Activated T-cell treated with anti-CD3 and anti-CD28 coated beads, Interleukin-2, amount 50 U/mL, for 72 hours (primary cell): ENCODE measurements at places on chromosomes 1 and 21. TPM values are rescaled to one million over a fixed set of nuclear protein-coding genes. Genes with fewer than 3 reads are reported as not detected.
A peak's percentile ranks its signal among the peaks of the same experiment; 100 is the strongest.

The TDRD10 gene
- total RNA-seq = not detected

GRCh38 chr1:21337010-21337437 lies 46.8 kb upstream of the ECE1 start:
- no peak for DNase-seq

The LCE2A gene
- total RNA-seq = not detected

The ETV3L gene
- total RNA-seq = not detected

- peak; percentile 59 for DNase-seq
Observed at GRCh38 chr1:12040457-12041051, 21.3 kb downstream of the MIIP start.

DNA sequence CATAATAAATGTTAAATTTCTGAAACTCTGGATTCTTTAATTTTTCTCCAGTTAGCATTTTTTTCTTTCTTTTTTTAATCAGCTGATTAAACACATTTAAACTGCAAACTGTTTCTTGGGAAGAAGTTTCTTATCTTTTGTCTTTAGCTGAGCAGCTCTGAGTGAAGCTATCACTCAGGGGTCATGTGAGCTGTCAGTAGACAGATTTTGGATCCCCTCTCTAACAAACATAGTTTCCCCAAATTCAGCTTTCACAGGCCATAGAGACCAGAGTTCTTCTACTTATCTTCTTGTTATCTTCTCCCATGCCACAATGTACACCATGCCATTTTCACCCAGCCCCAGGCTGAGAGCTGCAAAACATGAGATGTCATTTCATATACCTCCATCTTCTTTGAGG lies 148.9 kb downstream of the CDC42BPA start:
- DNase-seq = no peak
